ENCODE measurements at places on chromosomes 11 and 22.

DNA sequence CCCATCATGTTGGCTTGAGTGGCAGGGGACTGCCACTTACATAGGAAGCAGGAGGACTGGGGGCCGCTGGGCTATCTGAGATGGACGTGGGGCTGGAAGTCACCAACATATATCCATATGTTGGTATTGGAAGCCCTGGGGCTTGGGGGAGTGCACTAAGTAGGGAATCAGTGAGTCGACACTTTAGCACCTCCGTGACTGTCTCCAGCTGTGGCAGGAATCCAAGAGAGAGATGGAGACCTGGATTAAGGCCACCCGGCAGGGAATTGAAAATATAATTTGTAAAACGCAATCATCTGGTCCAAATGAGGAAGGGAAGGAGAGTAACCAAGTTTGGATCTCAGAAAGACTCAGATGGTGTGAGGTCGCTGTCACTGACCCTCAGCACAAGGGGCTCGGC is 68.4 kb downstream of the ELFN2 start:
- no peak for DNase-seq

DNA sequence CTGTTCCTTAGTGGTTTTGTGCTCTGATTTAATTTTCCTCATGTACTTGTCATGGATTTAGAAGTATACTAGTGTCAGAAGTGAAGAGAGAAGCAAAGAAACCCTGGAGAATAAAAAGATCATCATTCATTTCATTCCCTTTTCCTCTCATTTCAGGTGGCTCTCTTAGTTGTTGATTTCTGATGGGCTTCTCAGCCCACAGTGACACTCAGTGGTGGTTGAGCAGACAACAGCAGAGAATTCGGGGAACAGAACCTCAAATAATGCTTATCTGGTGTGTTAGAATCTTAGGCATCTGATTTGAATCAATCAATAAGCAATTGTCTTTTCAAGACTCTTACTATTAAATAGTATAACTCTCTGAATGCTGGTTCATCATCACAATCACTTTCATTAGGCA is 1289.4 kb downstream of the FAM181B start:
- no peak for DNase-seq

- DNase-seq: no peak
Measured at GRCh38 chr11:71335371-71335770, 83.0 kb upstream of the SHANK2 start.

DNA sequence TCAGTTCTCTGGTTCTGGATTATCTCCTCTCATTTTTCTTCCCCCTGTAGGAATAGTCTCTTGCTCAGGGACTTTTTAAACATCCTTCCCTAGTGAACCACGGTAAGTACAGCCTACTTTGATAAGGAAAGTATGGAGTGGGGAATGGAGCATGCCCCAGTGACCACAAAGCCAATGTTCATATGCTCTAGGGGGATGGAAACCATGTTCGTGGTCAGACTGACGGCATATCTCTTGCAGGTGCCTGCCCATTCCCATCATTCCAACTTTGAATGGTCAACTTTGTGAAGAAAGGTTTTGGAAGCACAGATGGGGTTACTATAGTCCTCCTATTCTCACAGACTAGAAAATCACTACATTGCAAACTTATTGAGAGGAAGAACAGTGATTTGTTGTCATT is 332.5 kb upstream of the NCAM1 start:
- DNase-seq: no peak

- DNase-seq: no peak
Measured at GRCh38 chr11:114746013-114746412, 67.7 kb downstream of the NXPE2 start.

GRCh38 chr11:85799142-85799541 is 11.8 kb downstream of the SYTL2 start:
- no peak for DNase-seq

GRCh38 chr22:46013460-46014416 is 36.8 kb upstream of the WNT7B start:
- DNase-seq: peak; percentile 60

DNA sequence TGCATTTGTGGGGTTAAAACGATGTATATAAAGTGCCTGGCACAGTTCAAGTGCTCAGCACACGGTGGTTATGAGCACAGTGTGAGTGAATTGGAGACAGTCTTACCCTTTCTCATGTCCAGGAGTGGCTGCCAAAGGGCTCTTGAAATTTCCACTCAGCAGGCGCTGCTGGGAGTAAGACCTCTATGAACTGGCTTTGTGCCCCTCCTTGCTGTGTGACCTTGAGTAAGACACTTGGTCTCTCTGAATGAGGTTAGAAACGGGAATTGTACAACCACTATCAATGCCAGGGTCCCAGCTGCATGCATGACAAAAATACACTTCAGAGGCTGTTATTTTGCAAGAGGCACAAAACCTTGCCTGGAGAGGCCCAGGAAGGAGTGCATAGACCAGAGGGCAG is 86.6 kb downstream of the TSPAN18 start:
- DNase-seq: no peak

- DNase-seq: no peak
Measured at GRCh38 chr11:66327171-66328030, 8.8 kb downstream of the RIN1 start.

- DNase-seq: no peak
Measured at GRCh38 chr11:120280600-120281051, 40.7 kb downstream of the POU2F3 start.

- no peak for DNase-seq
Measured at GRCh38 chr22:45029501-45029900, 19.7 kb upstream of the PHF21B start.

GRCh38 chr22:37907036-37907954 is 1.2 kb downstream of the MICALL1 start:
- DNase-seq: no peak

DNA sequence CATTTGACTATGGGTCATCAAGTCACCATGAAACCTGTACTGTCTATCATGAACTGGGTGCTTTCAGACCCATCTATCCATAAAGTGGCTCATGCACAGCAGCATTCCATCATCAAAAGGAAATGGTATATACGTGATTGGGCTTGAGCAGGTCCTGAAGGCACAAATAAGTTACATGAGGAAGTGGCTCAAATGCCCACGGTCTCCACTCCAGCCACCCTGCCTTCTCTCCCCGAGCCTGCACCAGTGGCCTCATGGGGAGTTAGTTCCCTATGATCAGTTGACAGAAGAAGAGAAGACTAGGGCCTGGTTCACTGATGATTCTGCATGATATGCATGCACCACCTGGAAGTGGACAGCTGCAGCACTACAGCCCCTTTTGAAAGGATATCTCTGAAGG is 312.5 kb downstream of the TENM4 start:
- DNase-seq: no peak

GRCh38 chr11:12069066-12069676 is 41.2 kb upstream of the MICAL2 start:
- DNase-seq: no peak

DNA sequence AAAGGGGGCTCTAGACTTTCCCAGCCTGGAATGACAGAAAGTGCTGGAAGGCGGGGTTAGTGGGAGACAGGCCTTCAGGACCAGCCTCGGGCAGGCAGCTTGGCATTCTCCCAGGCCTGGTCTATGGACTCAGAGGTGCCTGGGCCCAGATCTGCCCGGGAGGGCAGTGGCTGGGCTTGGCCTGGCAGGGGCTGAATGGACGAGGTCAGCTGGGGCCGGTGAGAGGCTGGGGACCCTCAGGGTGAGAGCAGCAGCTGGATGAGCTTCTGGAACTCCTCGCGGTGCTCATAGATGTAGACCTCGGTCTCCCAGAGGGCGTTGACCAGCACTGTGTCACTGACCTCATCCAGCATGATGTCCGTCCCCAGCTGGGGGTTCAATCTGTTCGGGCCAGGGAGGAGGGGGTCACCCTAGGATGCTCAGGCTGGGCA is 1.5 kb upstream of the BAIAP2L2 start:
- no peak for DNase-seq

- DNase-seq: no peak
Measured at GRCh38 chr11:17742019-17742418, 7.4 kb downstream of the KCNC1 start.

DNA sequence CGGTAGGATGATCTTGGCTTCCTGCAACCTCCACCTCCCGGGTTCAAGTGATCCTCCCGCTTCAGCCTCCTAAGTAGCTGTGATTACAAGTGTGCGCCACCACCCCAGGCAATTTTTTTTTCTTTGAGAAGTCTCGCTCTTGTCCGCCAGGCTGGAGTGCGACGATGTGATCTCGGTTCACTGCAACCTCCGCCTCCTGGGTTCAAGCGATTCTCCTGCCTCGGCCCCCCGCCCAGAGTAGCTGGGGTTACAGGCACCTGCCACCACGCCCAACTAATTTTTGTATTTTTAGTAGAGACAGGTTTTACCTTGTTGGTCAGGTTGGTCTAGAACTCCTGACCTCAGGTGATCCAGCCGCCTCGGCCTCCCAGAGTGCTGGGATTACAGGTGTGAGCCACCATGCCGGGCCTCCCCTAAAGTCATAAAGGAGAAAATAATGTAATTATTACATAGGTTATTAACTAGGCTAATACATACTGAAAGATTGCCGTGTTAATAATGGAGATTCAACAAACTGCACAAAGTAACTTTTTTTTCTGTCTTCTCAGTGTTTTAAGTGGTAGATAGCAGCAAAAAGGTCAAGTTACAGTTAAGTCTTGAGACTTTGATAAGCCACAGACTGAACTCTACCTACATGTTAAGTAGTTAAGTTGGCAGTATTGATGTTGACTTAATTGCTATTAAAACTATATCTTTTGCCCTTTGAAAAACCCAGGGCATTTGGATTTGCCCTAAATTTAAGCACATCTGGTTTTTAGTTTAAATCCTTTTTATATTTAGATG is 3.9 kb downstream of the CAPRIN1 start:
- no peak for DNase-seq

DNA sequence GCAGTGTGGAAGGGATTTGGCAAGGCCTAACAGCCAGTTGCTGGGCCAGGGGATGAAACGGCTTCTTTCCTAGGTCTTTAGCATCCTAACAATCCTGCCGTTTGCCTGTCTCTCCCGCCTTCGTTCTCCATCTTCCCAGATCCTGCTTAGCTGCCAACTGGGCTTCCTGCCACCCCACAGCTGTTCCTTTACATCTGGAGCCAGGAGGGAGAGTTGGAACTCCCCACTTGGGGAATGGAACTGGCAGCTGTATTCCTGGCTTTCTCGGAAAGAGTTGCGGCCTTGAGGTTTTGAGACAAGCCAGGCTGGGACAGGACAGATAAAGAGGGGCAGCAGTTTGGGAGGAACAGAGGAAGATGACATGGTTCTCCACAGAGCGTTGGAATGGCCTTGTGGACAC is 59.6 kb downstream of the ST3GAL4 start:
- no peak for DNase-seq

- DNase-seq: no peak
Measured at GRCh38 chr11:100821198-100821597, 134.1 kb downstream of the ARHGAP42 start.

DNA sequence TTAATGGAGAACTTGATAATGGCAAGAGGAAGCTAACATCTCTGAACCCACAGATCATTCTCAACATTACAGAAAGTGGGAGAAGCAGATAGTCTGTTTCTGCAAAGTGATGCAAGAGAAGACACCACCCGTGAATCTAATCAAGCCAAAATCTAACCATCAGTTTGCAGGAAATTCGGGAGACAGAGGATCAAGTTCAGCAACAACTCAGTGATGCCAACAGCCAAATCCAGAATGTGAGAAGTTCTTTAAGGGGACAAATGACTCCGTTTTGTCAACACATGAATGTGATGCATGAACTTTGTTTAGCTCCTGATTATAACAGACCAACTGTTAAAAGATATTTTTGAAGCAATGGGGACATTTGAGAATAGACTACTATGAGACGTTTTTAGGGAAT is 95.2 kb upstream of the LDLRAD3 start:
- DNase-seq: no peak

GRCh38 chr11:119790476-119790875 is 61.5 kb upstream of the NECTIN1 start:
- DNase-seq: no peak

GRCh38 chr22:29139965-29140782 is 65.5 kb upstream of the EMID1 start:
- DNase-seq: no peak

DNA sequence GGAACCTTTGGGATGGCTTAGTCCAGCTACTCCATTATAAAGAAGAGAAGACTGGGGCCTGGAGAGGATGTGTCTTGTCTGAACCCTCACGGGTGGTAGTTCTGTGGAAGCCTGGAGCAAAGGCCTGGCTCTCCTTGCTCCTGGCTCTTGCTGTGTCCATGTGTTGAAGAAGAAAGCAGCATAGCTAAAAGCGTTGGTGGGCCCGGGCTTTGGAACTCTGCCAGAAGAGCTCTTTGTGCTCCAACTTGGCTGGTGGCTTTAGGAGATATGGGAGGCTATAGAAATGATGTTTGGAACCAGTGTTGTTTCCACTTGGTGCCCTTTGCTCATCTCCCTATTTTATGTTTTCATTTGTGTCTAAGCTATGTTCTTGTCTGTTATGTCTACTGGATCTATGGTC is 131.1 kb downstream of the DBX1 start:
- DNase-seq: no peak

DNA sequence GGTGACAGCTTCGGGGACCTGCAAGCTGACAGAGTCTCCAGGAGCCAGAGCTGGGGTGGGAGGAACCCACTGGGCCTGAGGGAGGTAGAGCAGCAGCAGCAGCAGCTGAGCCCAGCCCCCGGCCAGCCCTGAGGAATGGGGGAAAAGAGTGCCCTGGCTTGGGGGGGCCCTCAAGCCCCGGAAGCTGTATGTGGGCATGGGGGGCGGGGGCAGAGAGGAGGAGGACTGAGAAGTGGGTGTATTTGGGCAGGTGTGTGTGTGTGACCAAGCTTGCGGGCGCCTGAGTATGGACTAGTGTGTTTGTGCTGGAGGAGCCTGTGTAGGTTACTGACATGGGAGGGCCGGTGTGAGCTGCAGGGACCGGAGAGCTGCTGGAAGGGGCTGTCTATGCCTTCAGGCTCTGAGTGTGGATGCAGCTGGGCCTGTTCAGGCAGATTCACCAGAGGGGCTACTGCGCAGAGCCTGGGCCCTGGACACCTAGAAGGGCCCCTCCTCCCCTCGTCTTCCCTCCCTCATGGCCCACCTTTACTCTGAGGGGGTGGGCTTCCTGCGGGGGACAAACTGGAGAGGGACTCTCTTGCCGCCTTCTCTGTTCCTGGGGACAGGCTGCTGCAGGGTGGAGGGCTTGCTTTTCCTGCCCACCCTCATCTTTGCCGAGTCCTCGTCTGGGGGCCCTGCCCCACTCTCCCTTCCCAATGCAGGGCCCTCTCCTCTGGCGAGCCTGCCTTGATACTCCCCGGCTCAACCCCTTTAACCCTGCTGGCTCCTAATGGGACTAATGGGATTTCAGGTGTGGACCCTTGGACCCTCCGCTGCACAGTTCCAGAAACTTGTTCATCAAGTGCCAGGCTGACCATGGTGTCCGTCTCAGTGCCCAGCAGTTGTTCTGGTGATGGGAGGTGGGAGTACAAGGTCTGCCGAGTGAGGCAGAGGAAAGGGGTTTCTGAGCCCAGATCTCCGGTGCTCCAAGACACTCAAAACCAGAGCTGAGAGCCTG is 28.2 kb downstream of the ST3GAL4 start:
- no peak for DNase-seq

DNA sequence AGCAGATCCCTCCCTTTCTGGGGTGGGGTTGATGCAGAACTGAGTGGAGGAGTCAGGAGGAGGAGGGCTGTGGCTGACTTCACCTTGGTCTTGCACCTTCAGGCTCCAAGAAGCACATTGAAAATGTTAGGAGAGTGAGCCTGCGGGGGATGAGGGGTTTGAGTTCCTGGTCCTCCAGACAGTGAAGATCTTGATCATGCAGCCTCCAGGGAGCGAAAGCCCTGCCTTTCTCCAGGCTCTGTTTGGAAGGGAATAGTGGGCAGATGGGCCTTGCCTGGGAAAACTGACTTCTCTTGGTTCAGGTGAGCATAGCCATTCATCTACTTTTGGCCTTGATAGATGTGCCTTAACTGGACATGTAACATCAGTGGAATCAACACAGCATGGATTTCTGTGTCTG is 267.6 kb upstream of the B3GAT1 start:
- no peak for DNase-seq

- peak; percentile 84 for DNase-seq
Measured at GRCh38 chr11:118608360-118609227, 1.2 kb downstream of the PHLDB1 start.
